Activated naive CD4-positive, alpha-beta T cell treated with Interleukin-2 at 50 U/mL for 16 hours (primary cell): ENCODE measurements at places on chromosomes 11 and 22.
A peak's percentile ranks its signal among the peaks of the same experiment; 100 is the strongest.

- no peak for DNase-seq
Observed at GRCh38 chr11:131889760-131890581, 519.6 kb downstream of the NTM start.

DNA sequence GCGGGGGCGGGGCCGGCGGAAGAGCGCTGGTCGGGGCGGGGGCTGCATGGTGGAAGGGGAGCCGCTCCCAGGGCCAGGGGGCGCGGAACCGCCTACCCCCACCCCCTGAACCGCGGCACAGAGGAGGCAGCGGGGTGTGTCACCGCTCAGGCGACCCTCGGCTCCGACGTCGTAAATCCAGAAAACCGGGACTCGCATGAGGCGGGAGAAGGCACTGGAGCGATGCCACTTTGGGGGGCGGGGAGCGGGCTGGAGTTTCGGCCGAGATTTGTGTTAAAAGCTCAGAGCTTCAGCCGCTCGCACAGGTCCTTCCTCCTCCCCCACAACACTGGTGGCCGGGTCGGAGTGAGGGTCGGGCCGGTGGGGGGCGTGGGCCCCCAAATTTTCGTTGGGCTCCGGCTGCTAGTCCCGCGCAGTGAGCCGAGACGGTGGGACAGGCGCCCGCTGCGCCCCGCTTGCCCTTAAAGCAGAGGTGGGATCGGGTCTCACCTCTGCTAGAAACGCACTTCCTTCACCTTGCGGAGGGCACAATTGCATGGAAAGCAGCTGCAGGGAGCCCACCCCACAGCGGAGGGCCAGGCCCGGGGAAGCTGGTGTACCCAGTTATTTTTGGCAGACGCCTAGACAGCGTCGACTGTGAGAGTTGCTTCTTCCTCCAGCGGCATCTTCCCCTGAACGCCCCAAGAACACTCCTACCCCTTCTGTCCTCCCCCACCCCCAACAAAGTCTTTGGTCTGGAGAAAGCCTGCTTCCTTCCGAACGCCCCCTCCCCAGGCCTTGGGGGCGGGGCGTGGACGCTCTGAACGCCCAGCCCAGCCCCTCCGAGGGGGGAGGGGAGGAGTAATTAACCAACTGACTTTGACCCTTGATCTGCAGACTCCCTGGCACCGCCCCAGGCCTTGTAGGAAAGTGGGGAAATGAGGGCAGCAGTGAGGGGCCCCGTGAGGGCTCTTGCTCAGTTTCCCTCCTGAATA, 1.1 kb downstream of the OVOL1 start:
- no peak for DNase-seq

DNA sequence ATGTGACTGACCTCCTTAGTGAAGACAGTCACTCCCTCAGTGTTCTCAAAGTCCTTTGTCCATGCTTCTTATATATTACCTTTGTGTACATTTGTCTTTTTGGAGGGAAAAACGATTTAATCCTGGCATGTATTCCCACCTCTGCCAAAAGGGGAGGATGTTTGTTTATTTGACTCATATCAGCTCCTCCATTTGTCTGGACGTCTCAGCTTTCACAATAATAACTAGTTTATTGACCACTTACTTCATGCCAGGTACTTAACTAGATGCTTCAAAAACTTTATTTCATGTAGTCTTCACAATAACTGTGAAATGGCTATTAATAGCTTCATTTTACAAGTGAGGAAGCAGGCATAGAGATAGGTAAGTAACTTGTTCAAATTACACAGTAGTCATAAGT, 5.3 kb downstream of the TBCEL start:
- no peak for DNase-seq

- DNase-seq: no peak
Observed at GRCh38 chr22:42820045-42820763, 36.9 kb downstream of the ARFGAP3 start.

DNA sequence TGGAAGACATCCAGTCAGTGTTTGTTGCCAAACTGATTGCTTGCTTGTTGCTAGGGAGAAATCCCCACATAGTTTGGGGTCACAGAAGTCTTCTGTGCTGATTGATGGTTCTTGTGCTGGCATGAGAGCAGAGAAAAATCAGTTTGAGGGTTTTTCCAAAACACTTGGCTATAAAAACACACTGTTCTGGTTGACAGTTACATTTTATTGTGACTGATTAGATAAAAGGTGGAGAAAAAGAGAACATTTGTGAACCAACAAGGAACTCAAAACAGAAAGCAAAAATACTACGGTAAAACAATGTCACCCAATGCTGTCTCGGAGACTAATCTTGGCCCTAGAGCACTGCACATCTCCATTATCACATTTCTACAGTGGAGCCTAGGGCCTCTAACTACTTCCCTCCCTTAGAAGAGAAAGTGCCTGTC, 14.4 kb upstream of the EIF4G2 start:
- DNase-seq: no peak

GRCh38 chr11:72642884-72643522, 31.2 kb downstream of the PDE2A start:
- peak; percentile 68 for DNase-seq

DNA sequence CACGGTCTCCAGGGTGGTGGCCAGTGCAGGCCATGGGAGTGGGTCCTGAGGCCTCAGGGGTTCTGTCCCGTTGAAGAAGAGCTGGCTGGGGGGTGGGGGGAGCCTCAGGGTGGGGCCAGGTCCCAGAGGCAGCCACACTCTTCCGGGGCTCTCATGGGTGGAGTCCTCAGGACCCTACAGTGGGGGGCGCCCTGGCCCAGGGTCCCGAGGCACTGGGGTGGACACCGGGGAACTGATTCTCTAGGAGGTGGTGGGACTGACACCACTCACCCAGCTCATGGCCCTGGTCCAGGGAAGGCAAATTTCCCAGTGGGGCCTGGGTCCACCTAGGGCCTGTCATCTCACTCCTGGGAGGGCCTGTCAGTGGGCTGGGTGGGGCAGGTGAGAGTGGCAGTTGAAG, 12.8 kb downstream of the GGT5 start:
- no peak for DNase-seq

DNA sequence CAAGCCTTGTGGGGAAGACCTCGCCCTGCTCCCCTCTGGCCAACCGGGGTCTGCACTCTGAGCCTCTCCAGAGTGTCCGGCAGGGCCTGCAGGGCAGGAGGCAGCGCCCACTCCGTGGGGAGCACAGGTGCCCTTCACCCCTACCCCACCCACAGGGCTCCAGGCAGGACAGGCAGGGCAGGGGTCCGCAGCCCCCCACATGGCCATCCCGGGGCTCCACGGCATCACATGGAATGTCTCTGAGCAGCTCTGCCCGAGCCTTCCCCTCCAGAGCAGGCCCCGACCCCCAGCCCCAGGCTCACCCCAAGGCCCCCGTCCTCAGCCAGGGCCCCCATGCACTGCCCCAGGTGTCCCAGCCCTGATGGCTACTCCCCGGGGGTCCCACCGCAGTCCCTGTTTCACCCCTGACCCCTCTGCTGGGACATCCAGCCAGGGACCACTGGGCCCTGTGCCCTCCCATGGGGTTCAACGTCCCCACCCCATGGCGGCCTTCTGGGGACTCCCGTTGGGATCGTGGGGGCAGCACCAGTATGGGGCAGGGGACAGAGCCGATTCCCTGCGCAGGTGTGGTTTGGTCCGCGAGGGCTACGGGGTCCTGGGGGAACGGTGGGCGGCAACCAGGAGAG, 77.7 kb downstream of the BRD1 start:
- no peak for DNase-seq
